ENCODE measurements at places on chromosomes 1 and 21.

GRCh38 chr1:181936269-181936668 lies 125.2 kb downstream of the ZNF648 start:
- DNase-seq = no peak

DNA sequence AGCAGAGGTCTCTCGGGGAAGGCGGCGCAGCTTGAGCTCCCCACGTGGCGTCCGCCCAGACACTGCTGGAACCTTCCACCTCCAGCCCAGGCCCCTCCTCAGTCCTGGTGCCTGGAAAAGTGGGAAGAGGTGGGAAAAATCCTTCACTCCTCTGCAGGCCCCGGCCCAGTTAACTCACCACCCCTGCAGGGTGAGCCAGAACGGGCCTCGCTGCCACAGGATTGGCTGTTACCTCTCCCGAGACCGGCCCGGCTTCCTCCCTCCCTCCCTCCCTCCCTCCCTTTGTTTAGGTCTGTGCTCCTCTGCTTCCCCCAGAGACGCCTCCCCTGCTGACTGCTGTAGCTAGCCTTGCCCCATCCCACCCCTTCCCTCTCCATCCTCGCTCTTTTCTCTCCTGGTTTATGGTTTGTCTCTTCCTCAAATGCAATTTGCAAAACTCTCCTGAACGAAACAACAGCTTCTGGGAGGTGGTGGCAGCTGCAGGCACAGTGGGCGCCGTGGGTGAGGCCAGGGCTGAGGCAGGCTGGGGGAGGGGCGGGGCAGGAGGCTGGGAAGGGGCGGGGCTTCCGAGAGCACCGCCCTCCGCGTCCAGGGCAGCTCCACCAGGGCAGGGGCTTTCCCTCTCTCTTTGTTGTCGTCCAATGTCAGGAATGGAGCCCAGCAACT lies 6.5 kb downstream of the CAPN9 start:
- no peak for DNase-seq

- DNase-seq = no peak
These were observed 6.2 kb downstream of the AMPD2 start for GRCh38 chr1:109625601-109626560.

DNA sequence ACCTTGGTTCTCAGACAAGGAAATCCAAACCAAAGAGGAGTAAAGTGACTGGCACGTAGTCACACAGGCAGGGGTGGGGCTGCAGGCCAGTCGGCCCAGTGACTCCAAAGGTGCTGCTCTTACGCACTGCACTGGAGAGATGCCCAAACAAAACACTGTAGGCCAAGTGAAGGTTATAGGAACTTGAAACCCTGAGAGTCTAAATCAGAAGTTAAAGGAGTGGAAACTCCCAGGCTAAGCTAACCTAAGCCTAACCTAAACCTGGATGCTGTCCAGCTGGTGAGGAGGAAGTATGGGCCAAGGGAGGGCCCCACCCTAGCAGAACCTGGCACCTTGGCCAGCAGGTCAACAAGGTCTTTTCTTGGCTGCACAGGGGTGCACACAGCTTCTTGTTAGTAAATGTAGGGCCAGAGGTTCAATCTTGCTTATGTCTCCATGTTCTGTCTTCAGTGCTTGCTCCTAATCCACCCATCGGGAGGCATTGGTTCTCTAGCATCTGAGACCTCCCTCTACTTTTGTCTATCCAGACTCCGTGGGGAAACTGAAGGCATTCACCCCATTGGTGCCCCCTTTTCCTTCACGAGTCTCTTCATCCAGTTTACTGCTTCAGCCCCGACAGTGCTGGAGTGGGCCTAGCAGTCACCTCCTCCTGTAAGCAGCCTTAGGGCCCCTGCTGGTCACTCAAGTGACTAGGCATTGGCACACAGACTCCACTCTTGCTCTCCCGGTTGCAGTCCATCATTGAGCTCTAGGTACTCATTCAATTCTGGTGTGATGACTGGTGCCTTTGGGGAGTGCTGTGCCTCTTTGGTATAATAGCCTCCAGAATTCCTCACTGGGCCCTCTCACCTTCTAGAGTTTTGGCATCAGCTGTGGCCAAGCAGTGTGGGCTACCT lies 12.9 kb upstream of the TMEM125 start:
- no peak for DNase-seq
